Caco-2 (cell line): ENCODE measurements at places on chromosomes 16 and 17.

DNA sequence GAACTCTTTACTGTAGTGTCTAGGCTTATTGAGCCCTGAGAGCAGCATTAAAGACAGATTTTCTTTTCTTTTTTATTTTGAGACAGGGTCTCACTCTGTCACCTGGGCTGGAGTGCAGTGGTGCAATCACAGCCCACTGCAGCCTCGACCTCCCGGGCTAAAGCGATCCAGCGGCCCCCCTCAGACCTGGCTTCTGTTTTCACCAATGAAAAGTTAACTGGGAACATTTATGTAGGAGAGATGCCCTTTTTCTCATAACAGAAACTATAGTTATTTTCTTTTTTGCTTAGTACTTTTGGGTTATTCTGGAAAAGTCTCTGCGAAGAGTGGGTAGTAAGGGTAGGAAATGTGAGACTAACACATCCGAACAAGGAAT lies 1.5 kb downstream of the MAP1LC3B start:
- peak; percentile 3 for DNase-seq

- DNase-seq, result no peak
Observed at GRCh38 chr17:29066047-29066446, 23.1 kb downstream of the PIPOX start.

- DNase-seq, result no peak
Observed at GRCh38 chr17:40452921-40453378, 9.7 kb downstream of the IGFBP4 start.

GRCh38 chr17:70172923-70173322 lies 3.6 kb downstream of the KCNJ2 start:
- DNase-seq, result no peak

DNA sequence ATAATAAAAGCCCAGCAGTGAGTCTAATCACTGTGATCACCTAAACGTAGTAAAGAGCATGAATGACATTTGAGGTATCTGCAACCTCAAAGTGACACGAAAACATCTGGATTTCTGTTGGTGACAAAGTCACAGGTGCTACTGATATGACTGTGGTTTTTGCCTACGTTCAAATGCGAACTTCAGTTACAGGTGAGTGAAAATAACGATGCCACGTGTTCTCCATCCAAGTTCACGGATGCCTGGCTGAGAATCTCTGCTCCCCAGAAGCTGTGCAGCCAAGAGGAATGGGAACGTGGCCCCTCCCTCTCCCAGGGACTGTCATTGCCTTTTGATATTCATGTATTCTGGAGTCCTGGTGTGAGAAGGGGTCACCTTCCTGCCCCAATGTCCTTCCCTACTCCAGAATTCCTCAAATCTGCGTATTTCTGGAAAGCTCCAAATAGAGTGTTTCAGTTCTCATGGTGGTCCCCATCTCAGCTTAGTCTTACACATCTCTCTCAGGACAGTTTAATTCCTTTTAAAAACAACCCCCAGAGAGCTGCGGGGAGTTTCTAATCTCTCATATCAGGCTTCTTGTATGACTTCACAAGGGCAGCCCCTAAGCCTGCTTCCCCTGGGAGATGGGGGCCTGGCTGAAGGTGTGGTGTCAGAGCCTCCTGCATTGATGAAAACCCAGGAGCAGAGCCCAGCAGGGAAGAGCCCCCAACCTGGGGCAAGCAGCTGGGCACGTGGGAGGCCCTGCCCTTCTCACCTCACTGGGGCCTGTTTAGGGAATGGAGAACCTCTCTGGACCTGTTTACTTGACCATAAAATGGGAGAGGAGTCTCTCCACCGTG lies 25.8 kb downstream of the PIK3R5 start:
- no peak for DNase-seq

DNA sequence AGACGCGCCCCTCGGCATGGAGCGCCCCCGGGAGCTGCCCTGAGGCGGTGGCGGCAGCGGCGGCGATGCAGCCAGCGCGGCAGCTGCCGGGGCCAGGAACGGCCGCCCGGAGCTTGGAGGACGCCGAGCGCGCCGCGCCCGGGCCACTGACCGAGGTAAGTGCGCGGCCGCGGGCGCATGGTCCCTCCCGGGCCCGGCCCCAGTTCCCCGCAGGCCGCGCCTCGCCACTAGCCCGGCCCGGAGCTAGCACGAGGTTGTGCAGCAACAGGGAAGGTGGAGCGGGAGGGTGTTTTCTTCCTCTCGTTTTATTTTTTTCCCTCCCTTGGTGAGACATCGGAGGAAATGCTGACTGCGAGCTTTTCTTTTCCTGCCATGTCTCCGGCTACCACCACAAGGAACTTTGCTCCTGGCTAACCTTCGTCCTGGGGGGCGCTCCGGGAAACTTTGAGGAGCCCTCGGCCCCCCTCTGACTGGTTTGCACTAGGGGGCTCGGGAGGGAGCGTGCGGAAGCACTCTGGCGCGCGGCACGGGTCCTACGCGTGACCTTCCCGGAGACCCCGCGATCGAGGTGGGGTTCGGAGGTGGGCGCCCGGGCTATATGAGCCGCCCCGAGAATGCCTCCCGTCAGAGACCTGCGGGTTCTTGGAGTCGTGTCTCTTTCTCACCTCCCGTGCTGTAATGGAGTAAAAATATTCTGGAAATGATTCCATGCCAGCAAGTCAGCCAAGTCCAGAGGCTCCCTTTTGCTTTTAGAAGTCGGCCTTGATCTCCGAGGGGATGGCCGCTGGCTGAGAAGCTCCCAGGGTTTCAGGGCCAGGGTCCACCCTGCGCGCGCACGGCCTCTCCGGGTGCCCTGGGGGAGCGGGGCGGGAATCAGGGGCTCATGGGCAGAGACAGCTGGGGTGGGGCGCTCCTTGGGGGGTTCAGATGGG lies 868 bp downstream of the KCNJ12 start:
- no peak for DNase-seq

DNA sequence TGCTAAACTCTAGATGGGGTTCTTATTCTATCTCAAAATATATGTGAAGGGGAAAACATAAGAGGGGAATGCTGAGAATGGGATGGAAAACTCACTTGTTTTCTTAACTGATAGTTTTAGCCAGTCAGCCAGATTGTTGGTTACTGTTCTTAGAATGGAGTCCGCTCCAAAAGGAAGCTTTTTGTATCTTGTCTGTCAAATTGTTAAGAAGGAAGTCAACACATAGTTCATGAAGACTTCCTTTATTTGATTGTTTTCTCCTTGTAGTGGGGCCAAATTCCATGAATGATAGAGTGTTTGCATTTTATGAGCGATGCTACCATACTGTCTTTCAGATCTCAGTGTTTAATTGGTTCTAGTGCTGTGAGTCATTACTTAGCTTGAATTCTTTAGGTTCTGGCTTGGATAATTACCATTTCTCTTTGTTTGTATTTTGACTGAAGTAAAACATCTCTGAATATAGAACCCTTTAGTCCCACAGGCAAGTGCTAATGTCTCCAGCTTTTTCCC lies 98.3 kb upstream of the GOT2 start:
- DNase-seq, result no peak

DNA sequence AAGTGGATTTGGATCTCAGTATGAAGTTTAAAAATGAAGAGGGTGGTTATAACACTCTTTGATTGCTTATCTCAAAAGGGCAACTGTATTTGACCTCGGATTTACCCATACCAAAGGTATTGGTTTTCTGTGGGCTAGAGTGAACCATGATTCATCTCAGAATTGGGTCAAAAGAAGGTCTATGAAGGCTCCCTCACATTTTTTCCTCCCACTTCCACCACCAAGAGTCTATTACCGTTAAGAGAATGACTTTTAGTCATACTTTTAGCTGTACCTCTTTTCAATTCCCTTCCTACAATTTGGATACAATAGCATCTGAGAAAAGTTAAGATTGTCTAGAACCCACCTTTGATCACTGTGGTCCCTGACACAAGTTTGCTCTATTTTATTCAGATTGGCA lies 280.9 kb downstream of the RBFOX1 start:
- DNase-seq, result no peak

- DNase-seq, result no peak
Observed at GRCh38 chr17:63041722-63042121, 75.7 kb downstream of the TANC2 start.

DNA sequence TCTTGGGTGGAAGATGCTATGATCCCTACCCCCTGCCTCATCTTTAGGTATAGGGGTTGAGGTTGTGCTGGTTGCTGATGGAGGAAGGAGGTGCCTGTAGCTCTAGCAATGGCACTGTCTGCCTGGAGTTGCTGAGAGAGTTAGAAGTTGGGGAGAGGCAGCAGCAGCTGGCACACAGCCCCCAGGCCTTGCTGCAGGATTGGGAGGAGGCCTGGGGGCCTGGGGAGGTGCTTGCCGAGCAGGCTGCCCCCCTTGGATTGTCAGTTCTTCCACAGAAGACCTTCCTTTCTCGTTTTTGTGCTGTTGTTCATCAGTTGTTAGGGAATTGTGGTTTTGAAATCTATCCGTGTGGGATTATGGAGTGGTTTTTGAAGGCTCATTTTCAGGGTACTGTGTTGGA lies 52.9 kb downstream of the SEC14L1 start:
- no peak for DNase-seq

DNA sequence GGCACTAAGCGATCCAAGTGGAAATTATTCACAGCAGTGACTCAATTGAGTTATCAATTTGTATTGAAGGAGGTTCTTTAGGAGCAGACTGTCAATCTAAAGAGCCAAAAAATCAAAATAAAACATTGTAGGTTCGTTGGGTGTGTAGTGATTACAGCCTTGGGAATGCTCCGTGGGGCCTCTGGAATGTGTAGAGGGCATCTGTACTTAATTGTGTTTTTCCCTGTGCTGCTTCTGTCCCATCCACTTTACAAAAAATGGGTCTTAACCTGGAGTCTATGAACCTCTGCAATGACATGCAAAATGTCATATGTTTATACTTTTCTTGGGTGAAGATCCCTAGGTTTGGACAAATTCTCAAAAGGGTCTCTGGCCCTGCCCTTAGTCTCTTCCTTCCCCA lies 215.1 kb downstream of the CCDC182 start:
- no peak for DNase-seq

GRCh38 chr17:61323909-61324868 lies 75.5 kb upstream of the TBX2 start:
- no peak for DNase-seq

DNA sequence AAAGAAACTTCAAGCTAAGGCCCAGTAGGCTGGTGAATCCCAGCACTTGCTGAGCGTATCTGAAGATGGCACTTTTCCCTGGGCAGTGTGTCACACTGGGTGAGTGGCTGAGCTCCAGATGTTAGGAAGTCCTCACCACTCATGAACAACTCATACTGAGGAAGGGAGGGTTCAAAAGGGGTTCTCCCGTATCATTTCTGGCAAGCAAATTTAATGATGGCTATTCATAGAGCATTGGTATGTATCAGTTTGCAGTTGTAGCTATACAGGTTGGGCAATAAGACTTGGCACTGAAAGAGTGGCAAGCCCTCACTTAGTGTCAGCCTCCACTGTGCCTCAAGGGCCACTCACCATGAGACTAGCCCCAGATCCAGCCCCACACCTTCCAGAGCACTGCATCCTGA lies 10.7 kb downstream of the GFOD2 start:
- no peak for DNase-seq

GRCh38 chr17:42743595-42744282 lies 1.1 kb downstream of the EZH1 start:
- DNase-seq, result no peak

- no peak for DNase-seq
Observed at GRCh38 chr17:70655176-70655958, 486.0 kb downstream of the KCNJ2 start.

DNA sequence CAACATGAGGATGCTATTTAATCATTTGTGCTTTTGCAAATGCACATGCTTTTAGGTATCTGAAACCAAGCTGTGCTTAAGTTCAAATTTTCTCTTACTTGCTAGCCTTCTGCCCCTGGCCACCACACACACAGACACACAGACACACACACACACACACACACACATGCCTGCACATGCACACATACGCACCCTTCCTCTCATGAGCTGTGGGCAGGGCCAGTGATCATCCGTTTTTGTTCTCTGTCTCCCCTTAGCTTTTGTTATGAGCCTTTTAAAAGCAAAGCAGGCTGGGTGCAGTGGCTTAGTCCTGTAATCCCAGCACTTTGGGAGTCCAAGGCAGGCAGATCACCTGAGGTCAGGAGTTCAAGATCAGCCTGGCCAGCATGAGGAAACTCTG lies 34.2 kb downstream of the CD300LF start:
- DNase-seq, result no peak

GRCh38 chr16:3783516-3783915 lies 66.2 kb upstream of the TRAP1 start:
- DNase-seq, result no peak
